Stimulated activated CD8-positive, alpha-beta memory T cell treated with anti-CD3 and anti-CD28 coated beads, Interleukin-7, amount 100 ng/mL, for 1 hour (primary cell): ENCODE measurements at places on chromosomes 12 and 14.

DNA sequence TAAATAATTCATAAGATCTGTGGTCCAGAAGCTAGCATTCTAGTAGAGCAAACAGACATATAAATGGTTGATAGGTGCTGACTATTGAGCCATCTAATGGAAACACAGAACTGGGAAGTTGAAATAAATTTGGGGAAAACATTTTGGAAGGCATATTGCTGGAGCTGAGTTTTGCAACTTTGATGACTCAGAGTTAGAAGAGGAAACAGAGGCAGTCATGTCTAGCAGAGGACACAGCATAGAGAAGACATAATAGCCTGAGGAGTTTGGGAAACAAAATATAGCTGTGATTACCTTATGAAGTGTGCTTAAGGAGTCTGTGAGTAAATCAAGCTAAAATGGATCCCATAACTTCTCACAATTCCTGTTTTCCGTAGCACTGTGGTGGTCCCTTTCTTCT is 86.9 kb upstream of the FLRT2 start:
- no peak for DNase-seq

DNA sequence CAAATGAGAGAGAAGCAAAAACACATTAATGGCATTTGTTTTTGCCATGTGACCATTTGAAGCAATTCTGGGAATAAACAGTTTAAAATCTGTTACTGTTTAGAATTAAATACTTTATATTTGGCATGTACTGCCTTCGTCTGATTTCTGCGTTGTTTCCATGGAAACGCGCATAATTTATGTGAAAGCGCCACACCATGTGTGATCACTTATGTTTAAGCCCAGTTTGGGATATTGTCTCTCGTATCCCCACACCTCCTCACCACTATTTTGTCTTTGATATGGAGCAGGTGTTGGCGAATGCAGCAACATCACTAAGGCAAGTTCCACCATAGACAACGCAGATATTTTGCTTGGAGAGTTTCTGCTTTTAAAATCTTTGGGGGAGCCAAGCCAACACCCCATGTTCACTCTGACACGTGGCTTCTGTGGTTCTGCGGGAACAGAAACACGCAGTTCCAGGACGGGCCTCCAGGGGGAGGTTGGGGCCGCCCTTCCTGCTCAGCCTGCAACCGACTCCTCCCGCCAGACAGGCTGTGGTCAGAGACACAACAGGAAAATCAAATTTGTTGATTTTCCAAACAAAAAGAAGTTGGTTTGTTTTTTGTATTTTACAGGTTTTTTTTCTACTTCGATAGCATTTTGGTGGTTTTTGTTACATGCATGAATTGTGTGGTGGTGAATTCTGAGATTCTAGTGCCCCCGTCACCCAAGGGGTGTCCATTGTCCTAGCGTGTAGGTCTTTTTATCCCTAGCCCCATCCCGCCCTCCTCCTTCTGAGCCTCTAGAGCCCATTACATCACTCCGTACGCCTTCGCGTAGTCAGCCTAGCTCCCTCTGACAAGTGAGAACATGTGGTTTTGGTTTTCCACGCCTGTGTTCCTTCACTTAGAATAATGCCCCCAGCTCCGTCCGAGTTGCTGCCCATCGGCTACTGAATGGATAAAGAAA is 101.9 kb upstream of the SFSWAP start:
- peak; percentile 16 for DNase-seq

DNA sequence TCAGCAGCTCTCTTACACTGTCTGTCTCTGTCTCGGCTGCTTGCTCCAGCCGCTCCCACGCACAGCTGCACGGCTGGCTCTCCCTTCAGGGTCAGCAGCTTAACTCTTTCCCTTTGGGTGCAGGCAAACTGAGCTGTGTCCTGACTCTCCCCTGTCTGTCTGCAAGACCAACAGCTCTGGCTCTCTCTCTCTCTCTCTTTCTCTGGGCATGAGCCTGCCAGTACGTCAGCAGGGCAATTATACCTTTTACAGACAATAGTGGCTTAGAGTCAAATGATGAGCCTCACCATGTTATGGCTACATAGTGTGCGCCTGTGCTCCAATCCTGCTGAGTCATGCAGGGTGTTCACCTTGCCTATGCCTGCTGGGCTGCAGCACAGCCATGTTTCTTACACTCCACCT is 120.5 kb upstream of the DDHD1 start:
- no peak for DNase-seq

- DNase-seq = no peak
These were observed 89.7 kb upstream of the MYL2 start for GRCh38 chr12:111010061-111010460.

- no peak for DNase-seq
These were observed 615 bp downstream of the CDKN1B start for GRCh38 chr12:12717586-12718380.

DNA sequence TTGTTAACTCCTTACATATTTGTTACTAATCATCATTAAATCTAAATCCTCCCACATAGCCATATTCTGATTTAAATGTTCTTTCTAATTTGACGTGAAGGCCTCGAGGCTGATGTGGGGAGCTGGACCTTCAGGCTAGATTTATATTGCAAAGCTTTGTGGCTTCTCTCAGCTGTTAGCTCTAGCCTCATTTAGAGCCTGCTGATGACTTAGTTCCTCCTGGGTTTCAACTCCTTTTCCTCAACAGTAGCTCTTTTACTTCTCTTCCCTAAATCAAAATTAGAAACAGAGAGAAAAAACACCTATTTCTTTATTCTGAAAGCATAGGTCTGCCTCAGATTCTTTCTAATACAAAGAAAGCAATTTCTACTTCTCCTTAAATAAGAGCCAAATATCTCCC is 477.5 kb upstream of the CCDC196 start:
- no peak for DNase-seq

- DNase-seq = peak; percentile 38
These were observed 238.9 kb downstream of the CHST11 start for GRCh38 chr12:104695453-104696148.

DNA sequence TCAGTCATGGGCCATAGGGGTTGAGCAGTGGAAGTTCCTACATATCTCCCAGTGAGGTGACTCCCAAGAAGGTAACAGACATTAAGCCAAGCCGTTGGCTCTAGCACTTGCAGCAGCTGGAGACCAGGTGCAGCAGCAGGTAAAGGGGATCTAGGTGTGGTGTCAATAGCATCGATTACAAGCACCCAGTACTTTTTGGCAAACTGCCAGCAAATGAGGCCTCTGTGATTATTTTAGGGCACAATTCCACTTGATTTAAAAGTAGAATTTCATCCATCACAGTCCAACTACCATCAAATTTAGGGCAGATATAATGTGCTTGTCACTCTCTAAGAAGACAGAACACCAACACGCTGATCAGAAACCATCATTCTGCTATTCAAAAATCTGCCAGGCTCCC is 224.1 kb upstream of the EGLN3 start:
- DNase-seq = no peak

DNA sequence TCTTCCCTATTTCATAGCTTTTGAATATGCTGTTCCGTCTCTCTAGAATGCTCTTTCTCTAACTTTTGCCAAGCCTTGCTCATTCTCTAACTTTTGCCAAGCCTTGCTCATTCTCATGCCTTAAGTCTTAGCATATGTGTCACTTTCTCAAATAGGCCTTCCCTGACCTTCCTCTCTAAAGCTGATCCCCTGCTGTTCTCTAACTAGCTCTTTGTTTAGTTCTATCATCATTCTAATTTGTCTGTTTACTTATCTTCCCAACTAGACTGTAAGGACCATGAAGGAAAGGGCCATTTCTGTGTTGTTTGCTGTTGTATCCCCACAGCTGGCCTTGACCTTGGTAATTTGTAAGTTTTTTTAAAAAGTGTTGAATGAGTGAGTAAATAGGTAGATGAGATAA is 71.1 kb downstream of the ZNF641 start:
- DNase-seq = no peak

- no peak for DNase-seq
These were observed 718 bp downstream of the PACS2 start for GRCh38 chr14:105315211-105315721.

- no peak for DNase-seq
These were observed 117.4 kb downstream of the EMP1 start for GRCh38 chr12:13313886-13314285.

DNA sequence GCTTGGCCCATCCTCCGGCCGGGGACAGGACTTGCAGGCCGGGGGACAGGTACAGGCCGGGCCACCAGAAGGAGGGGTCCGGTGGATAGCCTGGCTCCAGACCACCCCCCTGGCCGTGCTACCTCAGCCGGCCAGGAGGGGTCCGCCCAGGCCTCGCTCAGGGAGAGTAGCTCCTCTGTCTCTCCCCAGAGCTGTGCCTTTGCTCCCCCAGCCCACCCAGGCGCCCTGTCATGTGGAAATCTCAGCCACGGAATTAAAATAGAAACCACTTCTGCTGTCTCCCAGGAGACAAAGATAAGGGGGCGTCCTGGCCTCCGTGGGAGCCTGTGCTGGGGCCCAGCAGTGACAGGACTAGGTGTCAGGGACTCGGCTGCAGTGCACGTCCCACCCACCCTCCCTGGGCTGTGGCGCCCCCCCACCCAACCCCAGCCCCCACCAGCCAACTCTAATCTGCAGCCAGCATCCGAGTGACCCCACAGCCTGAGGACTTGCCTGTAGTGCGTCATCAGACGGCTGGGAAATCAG is 3.3 kb upstream of the CRIP2 start:
- no peak for DNase-seq

GRCh38 chr12:25493682-25494081 is 59.4 kb downstream of the LMNTD1 start:
- no peak for DNase-seq
